CD8-positive, alpha-beta memory T cell (primary cell): ENCODE measurements at places on chromosomes 2 and 18. TPM values are rescaled to one million over a fixed set of nuclear protein-coding genes. Genes with fewer than 3 reads are reported as not detected.

GRCh38 chr2:16765356-16765755 is 99.7 kb upstream of the CYRIA start:
- no peak overlapping the region for H3K27ac ChIP-seq
- H3K27me3 ChIP-seq: no peaks in the 10 kb centered on the region
- no peaks in the 10 kb centered on the region for H3K4me1 ChIP-seq
- no peak for DNase-seq

GRCh38 chr2:101864426-101864825 is 127.3 kb upstream of the IL1R2 start:
- H3K36me3 ChIP-seq: peaks cover 60% of the 10 kb centered on the region
- H3K4me1 ChIP-seq: no peaks in the 10 kb centered on the region
- no peaks in the 10 kb centered on the region for H3K27me3 ChIP-seq
- H3K4me3 ChIP-seq: no peak overlapping the region
- DNase-seq: no peak

GRCh38 chr2:164719996-164720941 is 99.0 kb upstream of the GRB14 start:
- no peak for DNase-seq
- no peak overlapping the region for H3K27ac ChIP-seq
- H3K36me3 ChIP-seq: no peaks in the 10 kb centered on the region
- no peaks in the 10 kb centered on the region for H3K4me1 ChIP-seq

- no peak overlapping the region for H3K27ac ChIP-seq
- no peak overlapping the region for H3K4me3 ChIP-seq
- H3K4me1 ChIP-seq: no peaks in the 10 kb centered on the region
- no peaks in the 10 kb centered on the region for H3K36me3 ChIP-seq
- no peak for DNase-seq
- H3K27me3 ChIP-seq: no peaks in the 10 kb centered on the region
These were observed 304.8 kb upstream of the FSIP2 start for GRCh38 chr2:185433824-185434223.

- H3K4me1 ChIP-seq: peaks cover 12% of the 10 kb centered on the region
- H3K4me3 ChIP-seq: no peak overlapping the region
- no peak overlapping the region for H3K27ac ChIP-seq
- H3K27me3 ChIP-seq: no peaks in the 10 kb centered on the region
- no peaks in the 10 kb centered on the region for H3K36me3 ChIP-seq
These were observed 28.2 kb downstream of the UBE2F start for GRCh38 chr2:237995036-237995435.

GRCh38 chr2:108355906-108356734 is 21.6 kb upstream of the SULT1C4 start:
- no peak for DNase-seq
- H3K4me1 ChIP-seq: no peaks in the 10 kb centered on the region
- H3K27ac ChIP-seq: no peak overlapping the region
- no peaks in the 10 kb centered on the region for H3K36me3 ChIP-seq

Gene CYRIA
- total RNA-seq: 1.2 TPM

Gene DCDC2C
- total RNA-seq: not detected
